ENCODE measurements at places on chromosomes 2 and 18. TPM values are rescaled to one million over a fixed set of nuclear protein-coding genes. Genes with fewer than 3 reads are reported as not detected.

SLC9A4 gene
- not detected for total RNA-seq

NTSR2 gene
- not detected for total RNA-seq

COLEC12 gene
- 56.9 TPM for total RNA-seq

VWA3B gene
- total RNA-seq, result 0.59 TPM

SCN7A gene
- not detected for total RNA-seq

EVX2 gene
- under 0.01 TPM for total RNA-seq

AOX1 gene
- 76.4 TPM for total RNA-seq

Measured in osteoblast (primary cell).